ENCODE measurements at places on chromosomes 5 and 9.

GRCh38 chr5:74017786-74018211 lies 391.8 kb downstream of the ARHGEF28 start:
- DNase-seq, result no peak

- no peak for DNase-seq
Measured at GRCh38 chr9:79015951-79016350, 555.8 kb upstream of the TLE4 start.

GRCh38 chr9:132645306-132645705 lies 24.5 kb downstream of the DDX31 start:
- no peak for DNase-seq

DNA sequence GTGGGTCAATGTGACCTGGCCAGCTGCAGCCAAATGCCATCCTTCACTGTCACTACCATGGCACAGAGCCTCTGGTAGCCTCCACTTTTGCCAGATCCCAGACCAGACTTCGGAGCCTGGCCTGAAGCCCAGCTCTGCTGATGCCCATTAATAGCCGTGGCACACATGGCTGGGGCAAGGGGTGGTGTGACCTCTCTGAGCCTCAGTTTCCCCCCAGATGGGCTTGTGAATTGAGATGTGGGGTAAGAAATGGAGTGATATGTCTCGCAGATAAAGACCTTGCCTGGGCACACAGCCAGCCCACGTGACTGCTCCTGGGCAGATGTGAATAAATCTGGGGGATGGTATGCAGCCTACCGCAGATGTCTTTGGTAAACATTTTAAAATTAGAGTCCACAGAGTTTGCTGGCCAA lies 13.9 kb downstream of the SUSD3 start:
- peak; percentile 47 for DNase-seq

- no peak for DNase-seq
Measured at GRCh38 chr9:130002320-130002719, 40.7 kb downstream of the FNBP1 start.

DNA sequence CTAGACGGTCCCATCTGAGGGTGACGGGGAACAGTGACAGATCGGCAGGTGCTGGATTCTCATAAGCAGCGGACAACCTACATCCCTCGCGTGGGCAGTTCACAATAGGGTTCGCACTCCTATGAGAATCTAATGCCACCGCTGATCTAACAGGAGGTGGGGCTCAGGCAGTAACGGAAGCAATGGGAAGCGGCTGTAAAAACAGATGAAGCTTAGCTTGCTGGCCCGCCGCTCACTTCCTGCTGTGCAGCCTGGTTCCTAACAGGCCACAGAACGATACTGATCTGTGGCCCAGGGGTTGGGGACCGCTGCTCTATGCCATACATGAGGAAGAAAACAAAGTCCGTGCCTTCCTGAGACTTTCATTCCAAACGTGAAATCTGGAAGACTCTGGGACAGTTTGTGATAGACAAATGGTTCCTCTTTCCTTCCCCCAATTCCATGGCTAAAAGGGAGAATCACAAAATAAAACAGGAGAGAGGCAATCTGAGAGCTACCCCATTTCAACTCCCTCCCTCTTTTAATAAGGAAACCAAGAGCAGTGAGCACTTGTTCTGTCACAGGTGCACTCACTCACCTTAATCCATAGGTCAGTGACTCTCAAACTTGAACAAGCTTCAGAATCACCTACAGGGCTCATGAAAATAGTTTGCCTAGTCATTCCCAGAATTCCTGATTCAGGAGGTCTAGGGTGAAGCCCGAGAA lies 12.1 kb downstream of the PDCL start:
- peak; percentile 37 for DNase-seq

DNA sequence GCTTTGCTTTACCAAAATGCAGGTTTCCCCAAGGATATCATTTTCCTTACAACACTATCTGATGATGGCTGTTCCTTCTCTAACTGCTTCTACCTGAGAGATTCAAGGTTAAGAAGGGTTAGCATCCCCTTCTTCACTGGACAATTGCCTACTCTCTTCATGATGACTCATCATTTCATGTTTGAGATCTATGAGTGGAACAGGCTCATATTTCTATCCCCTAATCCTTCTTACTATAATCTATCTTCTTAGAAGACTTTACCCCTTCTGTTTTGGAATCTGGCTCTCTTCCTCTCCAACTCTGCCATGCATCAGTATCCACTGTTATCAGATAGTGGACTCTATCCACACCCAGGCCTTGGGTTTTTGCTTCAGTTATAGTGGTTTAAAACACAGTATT lies 54.3 kb downstream of the NR3C1 start:
- DNase-seq, result peak; percentile 36

- DNase-seq, result no peak
Measured at GRCh38 chr5:178548746-178549145, 41.4 kb downstream of the COL23A1 start.

DNA sequence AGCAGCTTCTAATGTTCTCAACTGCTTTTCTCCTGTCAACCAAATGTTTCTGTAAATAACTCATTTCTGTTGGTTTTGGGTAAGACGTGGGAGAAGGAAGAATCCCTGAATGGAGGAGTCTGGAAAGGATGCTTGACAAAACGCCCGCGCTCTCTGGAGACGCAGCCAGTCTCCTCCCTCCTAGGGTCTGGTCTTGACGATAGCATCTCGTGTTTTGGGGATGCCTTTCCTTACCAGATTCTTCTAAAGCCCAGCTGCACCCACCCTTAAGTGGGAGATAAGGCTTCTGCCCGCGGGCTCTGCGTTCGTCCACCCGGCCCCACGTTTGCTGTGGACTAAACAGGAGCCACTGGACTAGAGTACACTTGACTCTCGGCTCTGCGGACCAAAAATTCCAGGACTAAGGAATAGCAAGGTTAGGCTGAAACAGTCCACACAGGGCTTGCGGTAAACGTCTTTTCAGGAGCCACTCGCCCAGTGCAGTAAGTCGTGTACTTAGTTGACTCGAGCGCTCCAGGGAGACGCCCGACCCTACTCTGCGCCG lies 491 bp upstream of the CTSL start:
- peak; percentile 82 for DNase-seq

- DNase-seq, result no peak
Measured at GRCh38 chr5:616484-617039, 4.4 kb downstream of the CEP72 start.

DNA sequence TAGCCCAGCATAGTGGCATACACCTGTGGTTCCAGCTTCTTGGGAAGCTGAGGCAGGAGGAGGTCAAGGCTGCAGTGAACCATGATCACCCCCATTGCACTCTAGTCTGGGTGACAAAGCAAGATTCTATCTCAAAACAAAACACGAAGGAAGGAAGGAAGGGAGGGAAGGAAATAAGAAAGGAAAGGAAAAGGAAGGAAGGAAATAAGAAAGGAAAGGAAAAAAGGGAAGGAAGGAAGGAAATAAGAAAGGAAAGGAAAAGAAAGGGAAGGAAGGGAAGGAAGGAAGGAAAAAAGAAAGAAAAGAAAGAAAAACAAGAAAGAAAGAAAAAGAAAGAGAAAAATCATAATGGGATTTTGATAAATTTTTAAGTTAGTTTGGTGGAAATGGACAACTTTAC lies 3.1 kb upstream of the STX17 start:
- DNase-seq, result no peak

DNA sequence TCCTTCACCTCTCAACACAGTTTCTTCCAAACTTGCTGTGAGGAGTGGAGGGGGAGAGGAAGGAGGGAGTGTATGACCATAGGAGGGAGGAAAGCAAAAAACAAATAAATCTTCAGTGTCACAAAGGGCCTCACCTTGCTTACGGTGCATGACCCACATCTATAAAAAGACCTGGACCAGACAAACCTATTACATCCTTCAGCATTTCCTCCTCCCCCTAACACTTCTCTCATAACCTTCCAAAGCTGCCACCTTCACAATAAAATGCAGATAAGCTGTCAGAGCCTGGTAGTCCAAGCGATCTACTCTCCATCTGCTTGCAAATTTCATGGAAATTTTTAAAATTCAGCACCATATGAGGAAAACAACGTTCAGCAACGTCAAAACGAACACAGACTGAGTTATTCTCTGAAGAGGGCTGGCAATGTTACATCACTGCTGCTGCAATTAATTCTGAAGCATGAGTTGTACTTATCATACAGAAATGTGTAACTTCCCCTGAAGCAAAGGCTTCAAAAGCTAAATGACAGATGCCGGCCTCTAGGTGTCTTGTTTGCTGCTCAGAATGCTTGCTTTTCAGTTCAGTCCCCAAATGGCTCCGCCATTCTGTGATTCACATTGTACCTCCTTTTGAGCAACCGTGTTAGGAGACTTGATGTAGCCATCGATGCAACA lies 62.9 kb downstream of the EFNA5 start:
- no peak for DNase-seq

DNA sequence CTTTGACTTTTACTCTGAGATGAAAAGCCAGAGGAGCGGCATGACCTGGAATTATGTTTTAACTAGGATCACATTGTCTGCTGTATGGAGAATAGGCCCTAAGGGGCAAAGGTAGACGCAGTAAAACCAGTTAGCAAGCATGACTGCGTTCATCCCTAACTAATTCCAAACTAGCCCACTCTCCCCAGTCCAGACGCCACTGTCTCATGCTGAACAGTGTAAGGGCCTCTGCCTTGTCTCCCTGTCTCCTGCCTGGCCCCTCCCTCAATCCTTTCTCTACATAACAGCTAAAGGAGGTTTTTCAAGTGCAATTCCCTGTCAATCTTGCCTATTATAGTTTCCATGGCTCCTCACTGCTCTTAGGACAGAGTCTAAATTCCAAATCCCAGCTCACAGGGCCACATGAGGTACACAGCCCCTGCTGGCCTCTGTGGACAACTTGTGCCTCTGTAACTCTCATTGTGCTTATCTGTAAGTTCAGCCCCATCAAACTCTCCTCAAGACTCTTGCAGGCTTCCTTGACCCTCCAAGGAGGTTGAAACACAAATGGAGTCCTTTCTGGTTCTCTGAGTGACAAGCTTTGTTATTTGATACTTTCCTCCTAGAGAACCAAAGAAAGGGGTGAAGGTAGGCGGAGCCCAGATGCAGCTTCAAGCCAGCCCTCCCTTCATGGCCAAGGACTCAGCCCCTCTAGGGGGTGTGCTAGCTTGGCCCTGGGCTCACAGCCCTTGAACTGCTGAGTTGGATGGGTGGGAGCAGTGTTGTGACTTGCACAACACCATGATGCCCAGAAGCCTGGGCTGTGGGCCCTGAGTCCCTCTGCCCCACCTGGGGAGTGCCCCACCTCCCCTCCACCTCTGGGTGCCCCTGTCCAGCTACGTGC lies 16.0 kb upstream of the SLC22A4 start:
- DNase-seq, result peak; percentile 35

GRCh38 chr5:55645304-55645703 lies 66.8 kb downstream of the SLC38A9 start:
- DNase-seq, result no peak

DNA sequence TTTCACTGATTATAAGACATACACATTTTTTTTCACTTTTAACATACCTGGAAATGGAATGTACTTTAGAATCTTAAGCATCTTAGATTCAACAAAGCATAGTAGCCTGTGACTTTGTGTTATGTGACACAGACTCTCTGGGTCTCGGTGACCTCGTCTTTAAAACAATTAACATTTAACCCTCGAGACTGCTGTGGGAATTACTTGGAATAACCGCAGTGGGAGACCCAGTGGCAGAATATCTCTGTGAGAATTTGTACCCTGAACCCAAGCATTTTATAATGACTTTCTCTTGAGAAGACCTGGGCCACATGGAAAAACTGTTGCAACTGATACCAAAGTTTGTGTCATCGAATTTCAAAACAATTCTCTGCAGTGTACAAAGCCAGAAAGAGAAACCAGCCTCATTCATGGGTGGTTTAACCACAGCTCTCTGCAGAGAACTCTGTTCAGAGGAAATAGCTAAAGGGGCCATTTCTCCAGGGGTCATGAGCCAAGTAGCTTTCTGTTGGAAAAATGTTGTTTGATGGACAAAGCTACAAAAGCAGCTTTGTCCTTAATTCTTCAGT lies 10.0 kb upstream of the RETREG1 start:
- DNase-seq, result no peak

DNA sequence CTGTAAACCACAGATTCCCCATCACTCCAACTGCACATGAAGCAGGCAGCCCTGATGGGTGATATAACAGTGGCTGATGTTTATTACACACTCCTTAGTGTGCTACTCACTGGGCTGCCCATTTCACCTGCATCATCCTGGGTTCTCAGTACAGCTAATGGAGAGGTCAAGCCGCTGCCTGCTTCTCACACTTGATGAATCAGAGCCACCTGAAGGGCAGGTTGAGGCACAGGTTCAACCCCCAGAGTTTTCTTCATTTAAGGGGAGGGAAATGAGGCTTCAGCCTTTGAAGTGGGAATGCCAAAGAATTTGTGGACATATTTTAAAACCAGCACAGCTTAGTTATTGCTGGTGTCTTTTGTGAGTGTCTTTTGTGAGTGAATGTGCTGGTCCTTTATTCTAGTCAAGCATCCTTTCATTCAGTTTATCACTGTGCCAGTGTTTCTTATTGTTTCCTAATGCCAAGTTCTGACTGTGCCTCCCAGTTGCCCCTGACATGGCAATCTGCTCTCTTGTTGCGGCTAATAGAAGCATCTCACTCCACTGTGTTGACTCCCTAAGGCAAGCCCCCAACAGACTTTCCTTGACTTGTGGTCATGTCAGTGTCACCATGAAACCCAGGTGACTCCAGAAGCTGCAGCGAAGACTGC lies 109.2 kb downstream of the FBXL7 start:
- DNase-seq, result no peak

- DNase-seq, result no peak
Measured at GRCh38 chr5:57313716-57314115, 139.9 kb downstream of the GPBP1 start.

GRCh38 chr9:113612828-113613227 lies 149.3 kb downstream of the RGS3 start:
- no peak for DNase-seq

- no peak for DNase-seq
Measured at GRCh38 chr5:65055938-65056337, 287.2 kb downstream of the CWC27 start.

DNA sequence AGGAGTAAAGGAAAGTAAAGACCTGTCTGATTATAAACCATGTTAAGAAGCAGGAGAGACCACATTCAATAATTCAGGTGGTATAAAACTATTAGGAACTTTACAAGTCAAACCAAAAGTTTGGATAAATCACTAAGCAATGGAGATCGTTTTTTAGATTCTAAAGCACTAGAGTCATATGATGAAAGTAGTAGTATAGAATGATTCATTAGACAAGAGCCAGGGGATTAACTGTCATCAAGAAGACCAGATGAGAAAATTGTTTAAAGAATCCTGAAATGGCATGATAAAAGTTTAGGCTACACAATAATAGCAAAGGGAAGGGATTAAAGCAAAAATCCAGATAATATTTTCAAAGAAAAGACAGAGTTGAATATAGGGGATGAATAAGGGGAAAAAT lies 12.9 kb upstream of the CARNMT1 start:
- DNase-seq, result no peak

DNA sequence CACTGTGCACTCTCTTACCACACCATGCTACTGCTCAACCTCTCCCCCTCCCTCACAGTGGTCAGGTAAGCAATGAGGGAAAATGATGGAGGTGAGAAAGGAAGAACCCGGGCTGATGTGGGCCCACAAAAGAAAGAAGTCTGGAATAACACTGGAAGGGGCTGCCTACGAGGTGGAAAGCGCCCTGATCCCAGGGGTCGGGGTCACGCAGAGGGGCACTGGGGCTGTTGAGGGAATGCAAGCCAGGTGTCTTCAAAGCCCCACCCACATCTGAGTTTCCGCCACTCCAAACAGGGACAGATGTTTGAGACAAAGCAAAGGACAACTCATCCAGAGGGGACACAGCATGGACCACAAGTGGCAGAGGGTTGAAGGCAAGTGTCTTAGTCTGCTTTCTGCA lies 4.2 kb downstream of the TNIP1 start:
- no peak for DNase-seq

- DNase-seq, result no peak
Measured at GRCh38 chr5:143426437-143426991, 23.0 kb upstream of the NR3C1 start.
